ENCODE measurements at places on chromosomes 7 and 10.

DNA sequence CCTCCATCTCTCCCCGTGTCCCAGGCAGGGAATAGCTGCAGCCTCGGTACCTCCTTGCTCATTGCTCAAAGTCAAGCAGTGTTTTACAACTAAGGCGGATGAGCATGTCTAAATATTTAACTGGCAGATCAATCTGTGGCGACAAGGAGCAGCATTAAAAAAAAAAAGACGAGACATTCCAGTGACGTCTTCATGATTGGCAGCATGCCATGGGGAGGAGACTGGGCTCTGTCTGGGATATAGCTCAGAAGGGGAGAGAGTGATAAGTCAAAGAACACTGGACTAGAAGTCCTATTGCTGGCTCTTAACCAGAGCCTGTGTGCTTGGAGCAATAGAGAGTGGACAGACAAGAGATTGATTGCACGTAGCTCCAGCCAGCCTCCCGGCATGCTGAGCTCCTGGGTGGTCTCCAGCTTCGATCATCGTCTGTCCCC is 287.5 kb upstream of the PODXL start:
- peak; percentile 12 for DNase-seq

DNA sequence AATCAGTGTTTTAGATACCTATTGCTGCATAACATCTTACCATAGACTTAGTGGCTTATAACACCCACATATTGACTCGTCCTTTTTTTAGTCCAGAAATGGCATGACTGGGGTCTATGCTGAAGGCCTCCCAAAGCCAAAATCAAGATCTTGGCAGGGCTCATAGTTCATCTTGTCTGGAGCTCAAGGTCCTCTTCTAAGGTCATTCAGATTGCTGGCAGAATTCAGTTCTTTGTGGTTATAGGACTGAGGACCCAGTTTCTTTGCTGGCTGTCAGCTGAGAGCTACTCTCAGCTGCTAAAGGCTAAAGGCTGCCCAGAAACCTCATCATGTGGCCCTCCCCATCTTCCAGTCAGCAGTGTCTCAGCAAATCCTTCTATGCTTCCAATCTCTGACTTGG is 165.5 kb downstream of the FAM107B start:
- no peak for DNase-seq

- DNase-seq: no peak
Measured at GRCh38 chr10:113933894-113934532, 79.6 kb downstream of the NHLRC2 start.

- peak; percentile 33 for DNase-seq
Measured at GRCh38 chr10:129030996-129031843, 435.8 kb upstream of the MGMT start.

GRCh38 chr10:110632591-110633215 is 11.4 kb upstream of the RBM20 start:
- no peak for DNase-seq

- DNase-seq: peak; percentile 78
Measured at GRCh38 chr7:122412883-122413282, 108.3 kb upstream of the FEZF1 start.

DNA sequence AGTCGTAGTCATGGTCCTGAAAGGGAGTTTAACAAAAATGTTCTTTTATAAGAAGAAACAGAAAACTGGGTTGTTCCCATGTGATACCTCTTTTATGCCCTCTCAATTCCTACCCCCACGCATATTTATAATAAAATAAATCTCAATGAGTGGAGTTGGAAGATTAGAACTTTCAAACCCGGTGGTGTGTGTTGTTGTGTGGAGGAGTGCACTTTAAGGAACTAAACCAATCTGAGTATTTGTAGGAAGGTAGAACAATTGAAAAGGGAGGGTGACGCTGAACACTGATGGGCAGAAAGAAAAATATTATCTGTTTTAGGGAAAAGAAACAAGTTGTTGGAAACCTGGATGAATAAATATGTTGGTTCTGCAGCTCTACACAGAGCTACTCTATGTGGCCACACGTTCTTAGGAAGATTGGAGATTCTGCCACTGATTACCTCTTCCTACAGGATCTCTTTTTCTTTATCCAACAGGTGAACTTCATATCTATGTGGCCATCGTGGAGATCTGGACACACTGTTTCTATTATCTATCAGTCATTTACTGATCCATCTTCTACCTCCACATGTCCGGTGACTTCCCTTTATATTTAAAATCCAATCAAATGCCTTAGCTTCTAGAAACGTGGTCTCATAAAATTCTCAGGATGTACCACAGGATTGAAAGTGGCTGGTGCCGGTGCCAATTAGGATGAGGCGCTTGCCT is 13.1 kb upstream of the GATA3 start:
- no peak for DNase-seq

DNA sequence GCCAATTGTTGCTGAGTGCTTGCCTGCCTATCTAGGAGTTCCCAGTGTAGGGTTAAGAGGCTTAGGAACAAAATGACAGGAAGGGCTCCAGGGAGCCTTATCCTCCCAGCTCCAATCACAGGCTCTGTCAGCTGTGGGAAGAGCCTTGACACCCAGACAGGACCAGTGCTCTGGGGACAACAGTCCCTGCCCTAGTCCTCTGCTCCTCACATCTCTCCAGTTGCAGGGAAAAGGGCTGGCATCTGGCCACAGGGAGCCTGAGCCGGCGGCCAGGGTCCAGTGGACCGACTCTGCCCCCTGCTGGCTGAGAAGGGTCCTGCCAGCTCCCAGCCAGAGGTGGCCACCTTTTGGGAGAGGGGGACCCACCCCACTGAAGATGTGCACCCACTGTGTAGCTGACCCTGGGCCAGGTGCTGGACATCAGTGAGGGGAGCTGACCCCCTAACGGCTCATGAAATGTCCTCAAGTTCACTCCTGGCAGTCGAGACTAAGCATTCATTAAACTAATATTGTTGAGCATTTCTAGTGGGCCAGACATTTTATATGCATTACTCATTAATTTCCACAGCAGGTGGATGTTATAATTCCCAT is 17.6 kb downstream of the DNAJB12 start:
- DNase-seq: peak; percentile 57

GRCh38 chr10:31134311-31134952 is 102.8 kb upstream of the ZNF438 start:
- peak; percentile 41 for DNase-seq

DNA sequence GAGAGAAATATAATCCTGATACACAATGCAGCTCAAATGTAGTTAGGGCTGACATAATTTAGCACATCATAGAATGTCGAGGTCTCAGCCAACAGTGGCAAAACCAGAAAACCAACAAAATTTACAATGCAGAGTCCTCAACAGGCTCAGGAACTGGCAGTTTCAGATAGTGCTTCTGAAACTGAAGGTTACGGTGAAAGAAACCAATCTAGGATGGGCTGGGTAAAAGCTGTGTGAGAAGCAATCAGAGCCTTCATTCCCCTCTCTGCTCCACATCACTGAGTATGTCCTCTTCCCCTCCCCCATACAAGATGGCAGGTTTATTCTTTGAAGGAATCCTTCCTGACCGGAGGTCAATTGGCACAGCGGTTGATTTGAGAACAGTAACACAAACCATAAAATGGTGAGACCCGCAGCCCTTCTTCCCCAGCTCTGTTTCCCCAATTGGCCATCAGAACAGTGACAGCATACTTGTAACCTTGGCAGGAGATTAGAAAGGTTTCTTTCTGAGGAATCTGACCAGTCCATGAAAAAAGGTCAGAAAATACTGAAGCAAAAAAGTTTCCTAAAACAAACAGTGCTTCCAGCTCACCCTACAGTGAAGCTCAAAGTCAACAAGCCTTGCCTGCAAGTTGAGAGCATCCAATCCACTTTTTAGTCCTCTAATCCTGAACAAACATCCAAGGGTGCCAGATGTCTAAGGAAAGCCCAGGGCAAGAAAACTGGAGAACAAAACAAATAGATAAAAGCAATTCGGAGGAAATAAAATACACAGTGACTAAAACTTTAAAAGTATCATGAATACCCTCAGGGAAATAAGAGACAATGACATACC is 53.9 kb upstream of the IL6 start:
- DNase-seq: no peak

DNA sequence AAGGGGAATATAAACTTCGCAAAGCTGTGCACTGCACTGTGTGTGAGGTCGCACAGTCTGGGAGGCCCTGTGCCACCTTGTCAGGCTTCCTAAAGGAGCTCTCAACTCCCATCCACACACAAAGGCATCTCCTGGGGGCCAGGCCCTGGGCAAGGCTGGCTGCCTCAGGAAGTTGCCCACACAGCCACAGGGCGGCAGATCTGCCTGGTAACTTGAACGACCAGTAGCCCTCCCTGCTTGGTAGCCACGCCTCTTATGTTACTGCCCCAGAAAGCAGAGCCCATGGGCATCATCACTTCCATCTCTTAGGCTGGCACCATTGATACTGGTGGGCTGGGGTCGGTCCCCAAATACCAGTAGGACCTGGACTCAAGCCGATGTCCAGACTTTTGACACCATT is 82.8 kb downstream of the HECW1 start:
- DNase-seq: no peak

DNA sequence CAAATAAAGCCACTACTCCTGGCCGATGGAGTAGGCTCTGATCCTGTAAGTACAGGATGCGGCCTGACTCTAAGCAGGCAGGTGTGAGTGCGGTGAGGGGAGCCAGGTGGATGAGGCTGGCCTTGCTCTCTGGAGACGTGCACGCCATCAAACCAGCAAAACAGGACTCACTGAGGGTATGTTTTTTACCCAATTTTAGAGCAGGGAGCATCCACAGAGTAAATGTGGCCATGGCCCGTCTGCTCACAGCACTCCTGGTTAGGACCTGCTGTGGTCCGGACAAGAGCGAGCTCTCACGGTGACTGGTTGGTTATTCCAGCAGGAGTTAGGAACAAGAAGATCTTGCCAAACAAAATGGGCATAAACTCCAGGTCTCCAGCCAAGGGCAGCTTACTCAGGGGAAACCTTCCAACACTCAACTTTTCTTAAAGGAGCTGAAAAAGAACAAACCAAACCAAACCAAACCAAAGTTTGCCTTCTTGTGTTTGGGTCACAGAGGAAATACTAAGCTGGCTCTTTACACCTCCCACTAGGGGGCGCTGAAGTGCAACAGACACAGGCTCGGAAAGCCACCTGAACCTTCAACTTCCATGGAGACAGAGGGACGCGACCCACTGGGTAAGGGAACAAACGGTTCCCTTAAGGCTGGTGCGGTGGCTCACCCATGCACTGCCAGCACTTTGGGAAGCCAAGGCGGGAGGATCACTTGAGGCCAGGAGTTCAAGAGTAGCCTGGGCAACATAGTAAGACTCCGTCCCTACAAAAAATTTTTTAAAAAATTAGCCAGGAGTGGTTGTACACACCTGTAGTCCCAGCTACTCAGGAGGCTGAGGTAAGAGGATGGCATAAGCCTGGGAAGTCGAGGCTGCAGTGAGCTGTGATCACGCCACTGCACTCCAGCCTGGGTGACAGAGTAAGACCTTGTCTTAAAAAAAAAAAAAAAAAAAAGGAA is 122.4 kb downstream of the CLEC2L start:
- peak; percentile 71 for DNase-seq

DNA sequence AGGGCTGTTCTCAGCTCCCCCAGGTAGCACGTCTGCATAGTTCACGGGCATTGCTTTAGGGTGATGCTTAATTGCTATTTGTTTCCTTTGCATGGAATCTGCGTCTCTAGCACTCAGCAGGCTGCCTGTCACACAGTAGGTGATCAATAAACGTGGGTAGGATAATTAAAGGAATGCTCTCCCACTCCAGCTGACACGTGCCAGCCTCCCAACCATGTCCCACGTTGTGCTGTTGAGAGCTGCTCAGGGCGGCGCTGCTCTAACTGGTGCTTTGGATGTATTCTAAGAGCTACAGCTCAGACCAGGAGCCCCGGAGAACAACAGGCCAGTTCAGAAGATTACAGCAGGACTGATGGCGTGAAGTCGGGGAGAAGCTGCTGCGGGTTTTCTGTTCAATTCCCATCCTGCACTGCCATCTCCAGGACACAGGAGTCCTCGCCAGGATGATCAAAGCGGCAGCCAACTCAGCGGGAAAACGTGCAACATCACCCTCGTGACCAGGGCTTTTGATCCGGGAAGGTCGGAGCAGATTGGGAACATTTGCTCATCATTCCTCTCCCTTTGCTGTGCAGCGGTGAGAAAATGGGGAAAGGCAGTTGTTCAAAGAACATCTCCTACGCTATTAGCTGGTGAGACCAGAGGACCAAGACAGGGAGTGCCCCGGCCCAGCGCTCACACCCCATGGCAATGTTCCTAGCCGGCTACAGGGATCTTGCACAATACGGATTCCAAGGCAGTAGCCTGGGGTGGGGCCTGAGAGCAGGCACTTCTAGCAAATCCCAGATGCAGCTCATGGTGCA is 50.5 kb upstream of the FOXK1 start:
- peak; percentile 84 for DNase-seq

- DNase-seq: no peak
Measured at GRCh38 chr10:128922619-128923196, 544.3 kb upstream of the MGMT start.

GRCh38 chr7:39825401-39825980 is 124.6 kb upstream of the CDK13 start:
- peak; percentile 22 for DNase-seq

GRCh38 chr10:72315054-72315453 is 39.7 kb downstream of the DNAJB12 start:
- no peak for DNase-seq

DNA sequence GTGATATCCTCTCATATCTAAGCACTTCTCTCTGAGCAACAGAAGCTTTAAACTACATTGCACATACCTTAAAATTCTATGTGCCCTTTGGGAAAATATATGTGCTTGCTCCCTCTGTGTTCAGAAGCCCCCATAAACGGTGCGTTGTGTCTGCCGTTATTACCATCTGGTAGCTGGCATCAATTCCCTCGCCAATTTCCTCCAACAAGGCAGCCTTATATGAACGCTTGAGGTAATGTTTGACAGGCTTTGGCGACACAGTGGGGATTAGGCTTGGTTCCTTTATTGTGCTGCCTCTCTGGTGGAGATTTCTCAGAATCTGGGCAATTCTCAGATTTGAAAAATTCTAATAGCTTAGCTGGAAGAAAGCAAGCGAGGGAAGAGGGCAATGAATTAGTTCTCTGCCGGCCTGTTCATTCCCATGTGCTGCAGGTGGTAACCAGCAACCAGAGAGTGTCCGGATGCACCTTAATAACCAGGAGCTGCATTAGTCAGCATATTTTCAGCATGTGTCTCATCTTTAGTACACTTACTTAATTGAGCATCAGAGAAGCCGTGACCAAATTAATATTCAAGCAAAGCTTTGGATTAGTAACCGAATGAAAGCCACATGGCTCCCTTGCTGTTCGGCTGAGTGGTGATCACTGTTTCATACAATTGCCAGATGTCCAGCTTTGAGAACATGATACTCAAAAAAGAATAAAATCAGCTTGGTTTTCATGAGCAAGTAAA is 7.3 kb upstream of the PPP1R17 start:
- DNase-seq: no peak
